Right kidney (tissue), 9 donors: ENCODE measurements at places on chromosomes 2 and 18.

DNA sequence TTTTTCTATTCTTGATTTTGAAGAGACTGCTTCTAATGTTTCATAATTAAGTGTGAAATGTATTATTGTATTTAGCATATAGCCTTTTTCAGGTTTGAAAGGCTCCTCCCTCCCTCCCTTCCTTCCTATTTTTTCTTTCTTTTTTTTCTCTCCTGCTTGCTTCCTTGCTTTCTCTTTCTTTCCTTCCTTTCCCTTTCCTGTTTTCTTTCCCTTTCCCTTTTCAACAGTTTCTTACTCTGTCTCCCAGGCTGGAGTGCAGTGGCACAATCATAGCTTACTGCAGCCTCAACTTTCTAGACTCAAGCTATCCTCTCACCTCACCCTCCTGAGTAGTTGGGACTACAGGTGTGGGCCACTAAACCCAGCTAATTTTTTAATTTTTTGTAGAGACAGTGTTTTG, 44.6 kb downstream of the RMDN2 start:
- no peak for DNase-seq

DNA sequence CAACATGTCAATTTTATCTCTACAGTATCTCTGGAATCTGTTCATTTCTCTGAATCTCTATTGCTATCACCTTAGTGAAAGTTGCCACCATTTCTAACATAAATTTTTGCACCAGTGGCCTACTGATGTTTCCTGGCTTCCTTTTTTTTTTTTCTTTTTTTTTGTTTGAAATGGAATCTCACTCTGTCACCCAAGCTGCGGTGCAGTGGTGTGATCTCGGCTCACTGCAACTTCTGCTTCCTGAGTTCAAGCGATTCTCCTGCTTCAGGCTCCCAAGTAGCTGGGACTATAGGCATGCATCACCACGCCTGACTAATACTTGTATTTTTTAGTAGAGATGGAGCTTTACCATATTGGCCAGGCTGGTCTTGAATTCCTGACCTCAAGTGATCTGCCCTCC, 35.1 kb downstream of the KCNJ13 start:
- DNase-seq, result no peak

DNA sequence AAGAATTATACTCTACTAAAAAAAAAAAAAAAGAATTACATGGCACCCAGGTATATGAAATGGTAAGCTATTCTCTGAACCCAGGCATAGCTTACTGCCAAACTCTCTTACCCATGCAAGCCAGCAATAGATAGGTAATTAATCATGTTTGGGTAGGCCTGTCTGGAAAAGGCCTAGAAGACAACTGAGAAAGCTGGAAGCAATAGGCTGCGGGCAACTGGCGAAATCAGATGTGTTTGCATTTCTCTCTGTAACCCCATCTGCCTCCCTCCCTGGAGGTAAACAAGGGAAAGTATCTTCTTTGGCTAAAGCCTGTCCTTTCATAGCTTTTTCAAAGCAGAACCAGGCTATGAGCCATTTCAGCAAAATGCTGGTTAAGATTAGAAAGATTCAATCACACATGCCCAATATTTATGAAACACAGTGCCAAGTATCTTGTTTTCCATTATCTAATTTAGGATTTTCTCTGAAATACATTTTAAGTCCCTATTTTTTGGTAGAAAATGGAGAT, 934.8 kb upstream of the DDX18 start:
- no peak for DNase-seq

- DNase-seq, result no peak
Measured at GRCh38 chr2:69456950-69457445, 19.8 kb upstream of the NFU1 start.

GRCh38 chr2:116810645-116811044, 1003.8 kb upstream of the DDX18 start:
- no peak for DNase-seq

- no peak for DNase-seq
Measured at GRCh38 chr18:74264303-74265020, 27.3 kb downstream of the CYB5A start.

DNA sequence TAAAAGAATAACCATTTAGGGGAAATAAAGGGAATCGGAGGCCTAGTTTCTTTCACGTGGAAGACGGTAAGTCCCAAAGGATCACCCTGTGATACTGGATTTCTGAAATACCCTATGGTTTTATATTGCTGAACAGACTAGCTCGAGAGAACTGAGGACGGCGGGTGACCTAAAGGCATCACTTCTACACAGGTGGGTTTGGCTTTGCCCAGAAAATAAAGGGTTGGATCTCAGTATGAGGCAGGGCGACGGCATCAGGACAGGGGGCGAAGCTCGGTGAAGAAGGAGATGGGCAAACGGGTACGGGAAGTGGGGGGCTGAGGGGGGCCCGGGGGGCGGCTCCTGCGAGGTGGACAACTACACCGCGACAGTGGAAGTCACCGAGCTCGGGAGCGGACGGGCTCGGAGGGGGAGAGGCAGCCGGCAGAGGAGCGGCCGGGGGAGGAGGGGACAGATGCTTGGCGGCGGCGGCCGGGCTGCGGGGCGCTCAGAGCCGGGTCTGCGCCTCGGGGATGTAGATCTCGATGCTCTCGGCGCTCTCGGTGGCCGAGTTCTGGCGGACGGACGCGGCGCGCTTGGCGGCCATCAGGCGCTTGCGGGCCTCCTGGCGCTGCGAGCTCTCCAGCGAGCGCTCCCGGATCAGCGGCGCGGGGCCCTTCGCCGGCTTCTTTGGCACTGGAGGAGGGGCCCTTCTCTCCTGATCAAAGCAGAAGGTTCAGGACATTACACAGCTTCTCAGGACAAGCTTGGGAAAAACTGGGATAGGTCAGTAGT, 48.9 kb downstream of the TGIF1 start:
- peak; percentile 72 for DNase-seq

DNA sequence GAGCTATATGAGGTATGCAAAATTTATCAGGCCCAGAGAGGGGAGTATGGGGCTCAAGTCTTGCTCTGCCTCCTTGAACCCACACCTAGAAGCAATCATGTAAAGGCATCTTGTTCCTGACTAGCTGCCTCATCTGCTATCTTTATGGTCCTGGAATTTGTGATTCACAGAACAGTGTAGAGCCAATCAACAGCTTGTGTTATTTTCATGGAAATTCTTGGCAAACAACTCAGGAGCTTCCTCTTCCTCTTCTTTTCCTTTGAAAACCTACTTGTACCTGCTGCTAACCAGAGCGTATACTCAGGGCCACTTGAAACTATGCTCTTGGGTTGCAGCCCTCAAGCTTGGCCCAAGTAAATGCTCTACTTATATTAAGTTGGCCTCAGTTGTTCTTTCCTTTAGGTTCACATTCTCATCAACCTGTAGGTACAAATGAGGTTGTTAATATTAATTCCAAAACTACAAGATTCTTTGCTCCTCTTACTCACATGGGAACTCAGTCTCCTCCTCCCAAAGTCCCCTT, 3.5 kb upstream of the NOSTRIN start:
- DNase-seq, result no peak

DNA sequence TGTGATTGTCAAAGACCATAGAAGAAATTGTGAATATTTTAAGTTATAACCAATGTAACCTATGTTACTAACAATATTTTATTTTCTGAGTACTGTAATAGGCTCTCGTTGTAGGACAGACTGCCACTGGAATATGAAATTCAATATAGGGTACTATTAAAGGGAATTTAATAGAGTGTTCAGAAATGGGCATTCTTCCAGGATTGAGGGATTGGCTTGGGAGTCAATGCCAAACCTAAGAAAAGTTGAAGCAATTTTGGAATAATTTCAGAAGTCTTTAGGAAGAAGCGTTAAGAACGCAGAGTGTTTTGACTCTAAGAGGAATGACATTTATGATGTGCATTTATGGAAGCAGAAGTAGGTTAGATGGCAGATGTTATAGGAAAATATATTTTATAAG, 79.0 kb downstream of the ACVR2A start:
- DNase-seq, result no peak

GRCh38 chr2:219116776-219117646, 43.6 kb downstream of the NHEJ1 start:
- DNase-seq, result no peak

GRCh38 chr18:50696436-50696835, 123.4 kb downstream of the MRO start:
- no peak for DNase-seq

- no peak for DNase-seq
Measured at GRCh38 chr2:237569041-237569440, 2.7 kb downstream of the PRLH start.

DNA sequence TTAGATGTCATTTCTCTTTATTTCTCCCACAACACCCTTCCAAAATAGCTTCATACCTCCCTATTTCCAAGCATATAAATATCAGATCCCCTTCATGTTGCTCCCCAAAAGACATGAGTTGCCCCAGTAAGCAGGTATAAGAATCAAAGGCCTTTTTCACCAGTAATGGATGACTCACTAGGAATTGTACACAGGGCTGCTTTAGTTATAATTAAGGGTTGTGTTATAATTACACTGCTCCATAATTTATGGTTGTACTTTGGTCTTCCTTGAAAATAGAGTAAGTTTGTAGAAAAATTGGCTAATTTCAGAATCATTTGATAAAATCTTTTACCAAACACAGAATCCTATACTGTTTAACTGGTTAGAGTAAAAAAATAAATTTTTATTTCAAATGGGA, 8.8 kb upstream of the AQP4 start:
- DNase-seq, result no peak

- no peak for DNase-seq
Measured at GRCh38 chr2:232038881-232039485, 77.5 kb downstream of the DIS3L2 start.

DNA sequence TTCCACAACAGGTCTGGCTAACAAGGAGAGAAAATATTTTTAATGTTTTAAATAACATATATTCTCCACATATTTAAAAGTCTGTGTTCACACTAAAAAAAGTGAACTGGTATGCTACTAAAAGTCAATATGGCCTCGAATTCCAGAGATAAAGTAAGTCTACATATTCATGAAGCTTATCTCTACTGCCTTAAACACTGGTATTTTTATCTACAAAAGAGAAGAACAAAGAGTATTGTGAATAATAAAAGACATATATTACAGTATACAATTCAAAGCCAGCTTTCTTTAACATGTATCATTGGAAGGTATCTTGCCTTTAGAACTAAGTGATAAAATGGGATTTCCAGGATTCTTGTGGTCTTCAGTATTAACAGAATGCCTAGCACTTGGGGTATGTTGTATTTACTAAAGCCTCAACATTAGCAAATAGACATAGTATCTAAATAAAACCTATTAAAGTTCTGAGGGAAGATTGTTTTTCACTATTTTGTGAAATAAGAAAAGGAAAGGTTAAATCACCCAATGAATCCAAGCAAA, 302.8 kb upstream of the CCDC68 start:
- no peak for DNase-seq

DNA sequence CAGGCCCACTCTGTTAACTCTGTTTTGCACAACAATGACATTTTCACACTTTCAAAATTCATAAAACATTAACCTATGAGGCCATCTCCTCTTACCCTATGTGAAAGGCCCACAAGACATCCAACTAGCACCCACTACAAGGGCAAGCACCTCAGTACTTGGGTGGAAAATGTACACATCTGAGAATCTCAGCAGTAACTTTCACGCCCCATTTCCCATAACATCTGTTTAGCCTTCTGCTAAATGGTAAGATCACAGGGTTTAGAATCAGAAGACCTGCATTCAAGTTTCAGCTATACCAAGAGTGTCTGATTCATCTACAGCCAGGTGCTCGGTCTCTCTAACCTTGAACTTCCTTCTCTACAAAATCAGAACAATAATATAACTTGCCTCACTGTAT, 89.2 kb downstream of the SP100 start:
- DNase-seq, result no peak

- DNase-seq, result no peak
Measured at GRCh38 chr2:174666845-174667244, 69.2 kb upstream of the WIPF1 start.

DNA sequence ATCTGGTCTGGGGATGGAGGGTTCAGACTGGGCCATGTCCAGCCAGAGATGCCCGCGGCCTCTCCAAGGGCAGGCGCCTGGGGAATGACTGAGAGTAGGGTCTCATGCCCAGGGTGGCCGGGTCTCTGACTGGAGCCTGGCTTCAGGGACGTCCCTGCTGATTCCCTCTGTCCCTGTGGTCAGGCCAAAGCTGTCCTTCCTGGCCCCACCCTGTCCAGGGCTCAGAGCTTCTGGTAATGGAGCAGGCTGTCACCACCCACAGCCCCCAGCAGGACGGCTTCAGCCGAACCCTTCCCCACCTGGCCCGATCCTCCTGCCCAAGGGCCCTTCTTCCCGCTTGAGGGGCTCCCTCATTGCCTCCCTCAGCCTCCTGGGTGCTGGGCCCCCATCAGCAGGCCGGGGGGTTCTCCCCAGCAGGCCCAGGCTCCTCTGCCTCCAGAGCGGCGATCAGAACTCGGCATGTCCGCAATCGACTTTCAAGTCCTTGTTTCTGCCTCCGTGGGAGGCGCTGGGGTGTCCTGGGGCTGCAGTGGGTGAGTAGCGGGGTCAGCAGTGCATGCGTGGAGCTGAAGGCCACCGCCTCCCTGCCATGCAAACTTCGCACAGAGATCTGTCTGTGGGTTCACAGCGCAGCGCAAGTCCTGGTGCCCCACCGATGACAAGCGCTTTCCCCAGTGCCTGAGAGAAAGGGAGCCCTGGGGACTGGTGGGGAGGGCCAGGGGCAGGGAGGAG, 18.3 kb downstream of the RAMP1 start:
- no peak for DNase-seq

DNA sequence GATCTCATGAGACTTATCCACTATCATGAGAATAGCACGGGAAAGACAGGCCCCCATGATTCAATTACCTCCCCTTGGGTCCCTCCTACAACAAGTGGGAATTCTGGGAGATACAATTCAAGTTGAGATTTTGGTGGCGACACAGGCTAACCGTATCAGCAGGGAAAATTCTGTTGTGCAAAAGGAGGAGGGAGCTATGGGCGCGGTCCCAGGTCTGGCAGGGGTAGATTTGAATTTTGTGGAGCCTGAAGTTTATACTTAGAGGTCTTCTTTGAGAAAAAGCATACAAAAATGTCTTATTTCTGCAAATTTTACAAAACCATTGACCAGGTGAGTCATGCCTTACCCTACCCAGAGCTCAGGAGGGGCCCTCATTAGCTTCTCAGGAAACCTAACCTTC, 36.6 kb downstream of the SLC4A3 start:
- DNase-seq, result no peak

DNA sequence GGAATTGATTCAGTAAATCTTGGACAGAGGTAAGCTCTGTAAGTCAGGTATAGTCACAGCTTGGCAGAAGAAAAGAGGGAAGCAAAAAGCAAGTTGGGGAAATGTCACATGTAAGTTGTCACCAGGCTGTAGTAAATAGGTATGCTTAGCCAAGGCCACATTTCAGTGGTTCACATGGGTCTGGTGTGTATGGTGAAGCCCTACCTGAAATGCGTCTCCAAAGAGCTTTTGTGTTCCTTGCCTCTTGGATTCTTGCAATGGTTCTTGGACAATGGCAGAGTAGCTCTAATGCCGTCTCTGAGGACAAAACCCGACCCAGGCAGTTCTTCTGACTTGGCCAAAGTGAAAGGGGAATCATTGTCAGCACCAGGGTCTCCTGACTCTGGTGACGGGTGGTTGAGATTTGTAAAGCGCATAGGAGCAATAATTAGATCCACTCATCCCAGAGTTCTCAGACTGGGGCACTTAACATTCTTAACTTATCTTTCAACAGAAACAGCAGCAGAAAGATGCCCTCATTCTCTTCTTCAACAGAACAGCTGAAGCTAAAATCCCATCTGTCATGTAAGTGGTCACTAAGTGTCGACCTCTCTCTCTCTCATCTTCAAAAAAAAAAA, 34.4 kb upstream of the RPL37A start:
- no peak for DNase-seq

GRCh38 chr18:46333431-46334135, 229.4 kb downstream of the HAUS1 start:
- DNase-seq, result peak; percentile 75

GRCh38 chr2:223396993-223397392, 205.2 kb downstream of the SCG2 start:
- no peak for DNase-seq
